ENCODE measurements at places on chromosomes 3 and 15.
A peak's percentile ranks its signal among the peaks of the same experiment; 100 is the strongest.

- peak; percentile 71 for DNase-seq
Observed at GRCh38 chr15:100338971-100339444, 2.8 kb downstream of the ADAMTS17 start.

GRCh38 chr15:25435474-25436243 lies 3.2 kb downstream of the UBE3A start:
- DNase-seq = no peak

DNA sequence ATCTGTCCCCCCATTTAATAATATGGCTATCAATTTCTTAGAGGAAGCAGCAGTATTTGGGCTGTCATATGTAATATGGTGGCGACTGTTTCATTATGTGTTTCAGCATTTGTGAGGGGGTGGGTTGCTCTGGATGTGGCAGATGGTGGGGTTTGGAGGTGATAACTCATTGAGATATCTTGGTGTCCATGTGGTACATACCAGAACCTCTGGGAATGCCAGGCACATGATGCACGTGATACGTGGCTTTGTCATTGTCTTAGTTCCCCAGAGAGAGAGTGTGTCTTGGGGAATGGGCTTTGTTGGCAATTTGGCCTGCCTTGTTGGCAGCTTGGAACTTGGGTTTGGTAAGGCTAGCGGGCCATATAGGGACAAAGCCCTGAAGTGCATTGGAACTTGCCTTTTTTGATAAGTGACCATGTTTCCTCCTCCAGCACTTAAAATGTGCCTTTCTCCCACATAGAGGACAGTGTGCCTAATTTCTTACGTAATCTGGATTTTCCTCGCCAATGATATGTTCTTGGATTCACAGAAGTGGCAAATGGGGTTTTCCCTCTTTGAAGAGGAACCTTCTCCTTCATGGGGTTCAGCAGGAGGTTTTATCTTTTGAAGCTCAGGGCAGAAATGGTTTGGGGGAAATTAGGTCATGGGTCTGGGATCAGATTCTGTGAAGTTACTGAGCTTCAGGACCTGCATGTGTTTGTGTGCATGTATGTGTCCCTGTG lies 79.5 kb downstream of the DNASE1L3 start:
- no peak for DNase-seq

DNA sequence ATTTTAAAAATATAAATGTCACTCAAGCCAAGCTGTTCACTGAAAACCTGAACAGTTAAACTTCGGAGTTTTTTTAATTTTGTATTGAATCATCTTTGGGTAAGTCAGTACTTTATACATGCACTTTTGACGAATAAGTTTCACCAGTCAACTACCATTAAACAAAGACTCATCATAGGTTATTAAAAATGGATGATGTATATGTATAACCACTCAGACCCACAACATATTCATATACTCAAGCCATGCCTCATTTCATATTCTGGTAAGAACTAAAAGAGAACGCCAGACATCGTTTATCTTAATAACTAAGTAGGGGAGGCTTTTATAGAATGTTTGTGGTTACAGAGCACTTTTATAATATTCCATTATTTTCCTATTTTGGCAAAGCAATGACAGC lies 18.3 kb downstream of the MSL2 start:
- no peak for DNase-seq

GRCh38 chr3:3666664-3667063 lies 132.6 kb upstream of the LRRN1 start:
- no peak for DNase-seq

DNA sequence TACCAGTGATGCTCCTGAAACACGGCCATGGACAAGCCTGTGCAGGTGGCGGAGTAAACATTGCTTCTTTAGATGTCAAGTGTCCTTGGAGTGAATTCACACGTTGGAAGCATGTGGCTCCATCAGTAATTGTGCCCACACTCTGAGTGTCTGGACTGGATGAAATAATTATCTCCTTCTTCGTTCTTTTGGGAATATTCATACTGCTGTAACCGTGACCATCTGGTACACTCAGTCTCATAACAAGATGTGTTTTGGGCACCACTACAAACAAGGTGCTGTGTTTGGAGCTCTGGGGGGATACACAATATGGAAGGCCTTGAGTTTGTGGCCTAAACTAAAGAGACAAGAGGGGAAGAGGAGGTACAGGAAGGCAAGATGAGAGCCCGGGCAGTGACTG lies 165.6 kb downstream of the APBA2 start:
- no peak for DNase-seq

DNA sequence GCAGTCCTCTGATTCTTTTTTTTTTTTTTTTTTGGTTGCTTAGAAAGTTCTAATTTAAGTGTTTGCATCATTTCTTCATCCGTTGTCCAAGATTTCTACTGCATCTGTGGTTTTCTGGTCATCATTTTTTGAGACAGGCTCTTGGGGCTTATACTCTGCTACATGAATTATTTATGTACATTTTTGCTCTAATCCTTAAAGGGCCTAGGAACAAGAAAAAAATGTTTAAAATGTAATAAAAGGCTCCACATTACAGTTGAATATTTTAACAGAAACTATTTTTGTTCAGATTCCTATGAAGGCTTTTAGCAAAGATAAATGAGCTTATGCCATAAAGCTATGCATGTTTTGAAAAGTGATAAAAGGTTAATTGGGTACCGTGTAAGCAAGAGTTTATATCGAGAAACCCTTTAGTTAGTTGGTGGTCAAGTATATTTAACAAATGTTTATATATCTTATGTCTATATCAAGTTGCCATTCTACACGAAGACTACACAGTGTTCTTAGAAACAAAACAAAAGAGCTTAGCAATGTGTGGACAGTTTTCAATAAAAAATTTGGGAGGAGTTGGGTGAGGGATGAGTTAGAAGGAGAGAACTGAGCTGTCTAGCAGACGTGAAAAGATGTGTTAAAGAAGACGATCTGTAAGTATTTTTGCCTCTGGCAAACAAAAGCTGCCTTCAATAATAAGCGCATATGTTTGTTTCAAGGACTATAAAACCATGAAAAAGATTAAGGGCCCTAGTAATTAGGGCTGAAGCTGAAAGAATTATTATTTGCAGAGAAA lies 563.6 kb upstream of the NAALADL2 start:
- DNase-seq = no peak

DNA sequence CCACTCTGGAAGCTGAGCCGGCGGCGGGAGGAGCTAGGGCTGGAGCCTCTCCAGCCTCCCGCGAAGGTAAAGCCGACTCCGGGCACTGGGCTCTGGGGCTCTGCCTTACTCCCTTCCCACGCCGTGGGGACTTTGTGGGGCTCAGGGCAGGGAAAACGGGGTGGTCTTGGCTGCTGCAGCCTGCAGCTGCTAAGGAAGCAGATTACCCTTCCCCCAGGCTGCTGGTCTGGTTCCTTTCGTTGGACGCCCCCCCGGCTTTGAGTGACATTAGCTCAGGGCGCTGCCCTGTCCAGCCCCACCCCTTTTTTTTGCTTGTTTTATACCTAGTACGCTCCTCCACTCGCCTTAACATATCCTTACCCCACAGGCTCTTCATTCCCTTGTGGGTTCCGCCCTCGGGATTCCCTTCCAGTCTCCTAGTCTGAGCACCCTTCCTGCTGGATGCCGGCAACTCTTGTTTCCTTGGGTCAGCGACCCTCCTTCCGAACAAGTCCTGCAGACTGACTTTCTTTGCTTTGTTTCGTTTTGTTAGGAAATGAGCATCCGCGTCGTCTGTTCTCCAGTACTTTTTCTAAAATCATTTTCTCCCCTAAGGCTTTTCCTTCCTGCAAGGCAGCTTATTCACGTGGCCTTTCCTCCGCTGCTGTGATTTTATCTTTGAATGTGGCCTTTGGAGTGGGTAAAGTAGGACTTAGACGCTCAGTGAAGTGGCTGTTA lies 551 bp downstream of the DNAJC13 start:
- peak; percentile 58 for DNase-seq

GRCh38 chr3:150877303-150877702 lies 27.9 kb downstream of the MINDY4B start:
- DNase-seq = no peak

DNA sequence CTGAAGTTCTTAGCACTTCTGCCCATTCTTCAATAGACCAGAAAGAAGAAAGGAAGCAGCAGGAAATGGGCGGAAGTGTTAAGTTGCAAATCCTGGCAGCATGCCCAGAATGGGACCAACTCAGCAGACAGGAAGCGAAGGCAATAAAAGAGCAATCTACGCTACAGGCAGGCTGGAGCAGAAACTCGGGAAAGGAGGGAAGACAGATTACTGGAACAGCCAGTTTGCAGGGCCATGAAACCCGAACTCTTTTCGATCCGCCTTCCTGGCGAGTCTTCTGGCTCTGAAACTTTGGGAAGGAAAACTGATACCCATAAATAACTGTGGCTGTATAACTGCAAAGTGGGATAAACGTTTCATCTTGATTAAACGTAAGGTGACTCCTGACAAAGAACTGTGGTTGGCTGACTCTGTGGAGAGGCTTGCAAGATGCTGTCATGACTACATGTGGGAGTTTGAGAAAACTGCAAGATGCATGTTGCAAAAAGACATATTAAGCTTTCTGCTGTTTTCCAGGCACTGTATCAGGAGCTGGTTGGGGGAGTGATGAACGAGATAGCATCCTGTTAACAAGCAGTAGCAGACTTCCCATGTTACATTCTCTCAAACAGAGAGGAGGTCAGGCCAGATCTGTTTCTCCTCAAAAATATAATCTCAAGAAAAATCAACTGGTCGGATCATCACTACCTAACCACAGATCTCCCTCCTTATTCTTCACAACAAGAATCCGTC lies 67.8 kb downstream of the FMN1 start:
- DNase-seq = peak; percentile 96

DNA sequence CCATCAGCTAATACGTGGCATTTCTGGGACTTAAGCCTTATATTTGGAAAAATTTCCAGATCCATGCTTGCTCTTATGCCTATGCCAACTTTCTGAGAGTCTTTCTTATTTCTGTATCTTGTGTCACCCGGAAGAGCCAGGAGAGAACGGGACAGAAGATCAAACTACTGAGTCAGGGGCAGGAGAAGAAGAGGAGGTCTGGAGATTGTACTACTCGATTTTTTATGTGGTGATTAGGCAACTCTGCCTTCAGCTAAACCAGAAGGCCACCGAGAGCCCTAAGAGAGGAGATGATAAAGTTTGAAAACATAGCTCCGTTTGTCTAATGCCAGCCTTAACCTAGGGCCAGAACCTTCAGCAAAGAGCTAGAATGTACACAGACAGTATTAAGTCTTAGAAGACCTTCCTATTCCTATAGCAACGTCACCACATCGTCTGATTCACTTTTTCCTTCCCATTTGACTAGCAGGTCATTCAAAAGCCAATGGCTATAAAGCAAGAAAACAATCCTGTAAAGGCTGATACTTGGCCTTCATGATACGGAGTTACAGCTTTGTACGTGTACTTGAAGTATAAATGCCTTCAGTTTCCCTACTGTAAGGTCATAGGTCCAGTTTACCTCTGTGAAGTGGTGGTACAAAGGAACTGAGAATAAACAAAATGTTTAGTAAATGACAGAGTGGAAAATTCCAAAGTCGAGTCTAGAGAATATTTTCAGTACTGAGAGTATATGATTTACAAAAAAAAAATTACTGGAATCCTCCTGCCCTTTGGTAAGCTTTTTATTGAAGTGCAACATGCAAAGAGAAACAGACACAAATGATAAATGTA lies 96.1 kb upstream of the ICE2 start:
- no peak for DNase-seq

DNA sequence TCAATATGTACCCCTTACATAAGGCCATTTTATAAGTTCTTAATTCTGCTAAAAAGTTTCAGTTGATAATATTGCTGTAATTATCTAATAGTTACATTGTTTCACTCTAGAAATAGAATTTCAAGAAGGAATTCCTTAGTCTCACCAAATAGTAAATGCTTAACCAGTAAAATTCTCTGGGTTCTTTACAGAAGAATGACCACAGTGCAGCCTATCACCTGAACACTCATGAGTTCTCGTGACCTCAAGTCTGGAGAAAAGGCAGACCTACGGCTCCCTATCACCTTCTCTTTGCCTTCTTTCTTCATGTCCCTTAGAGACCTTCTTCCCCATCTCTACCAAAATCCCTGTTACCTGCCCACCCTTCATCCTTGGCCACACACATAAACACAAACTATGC lies 30.9 kb downstream of the CCDC191 start:
- no peak for DNase-seq

GRCh38 chr15:64586984-64587383 lies 126.6 kb downstream of the ZNF609 start:
- no peak for DNase-seq

- DNase-seq = no peak
Observed at GRCh38 chr3:100681496-100681895, 27.8 kb upstream of the TFG start.

DNA sequence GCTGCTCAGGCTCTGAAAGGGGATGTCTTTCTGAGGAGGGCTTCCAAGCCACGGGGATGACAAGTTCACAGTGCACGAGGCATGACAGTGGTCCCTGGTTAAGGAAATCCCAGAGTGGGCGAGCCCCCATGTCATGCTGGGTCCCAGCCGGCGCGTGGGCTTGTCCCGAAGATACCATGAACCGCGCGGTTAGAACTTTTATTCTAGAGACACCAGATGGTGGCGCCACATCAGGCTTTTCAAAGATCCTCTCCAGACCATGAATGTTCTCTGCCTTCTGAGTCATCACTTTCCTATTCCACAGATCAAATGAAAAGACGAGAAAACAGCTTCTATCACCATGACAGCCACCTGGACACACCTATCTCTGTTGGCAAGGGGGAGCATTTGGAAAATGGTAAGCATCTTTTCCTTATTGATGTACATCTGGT lies 227.8 kb upstream of the LYSMD4 start:
- no peak for DNase-seq

GRCh38 chr3:53252096-53252946 lies 3.5 kb downstream of the TKT start:
- DNase-seq = no peak

- no peak for DNase-seq
Observed at GRCh38 chr3:33171580-33171979, 47.0 kb downstream of the SUSD5 start.

GRCh38 chr3:197427021-197427420 lies 128.6 kb upstream of the DLG1 start:
- no peak for DNase-seq

- no peak for DNase-seq
Observed at GRCh38 chr3:58271901-58272501, 34.0 kb upstream of the RPP14 start.

DNA sequence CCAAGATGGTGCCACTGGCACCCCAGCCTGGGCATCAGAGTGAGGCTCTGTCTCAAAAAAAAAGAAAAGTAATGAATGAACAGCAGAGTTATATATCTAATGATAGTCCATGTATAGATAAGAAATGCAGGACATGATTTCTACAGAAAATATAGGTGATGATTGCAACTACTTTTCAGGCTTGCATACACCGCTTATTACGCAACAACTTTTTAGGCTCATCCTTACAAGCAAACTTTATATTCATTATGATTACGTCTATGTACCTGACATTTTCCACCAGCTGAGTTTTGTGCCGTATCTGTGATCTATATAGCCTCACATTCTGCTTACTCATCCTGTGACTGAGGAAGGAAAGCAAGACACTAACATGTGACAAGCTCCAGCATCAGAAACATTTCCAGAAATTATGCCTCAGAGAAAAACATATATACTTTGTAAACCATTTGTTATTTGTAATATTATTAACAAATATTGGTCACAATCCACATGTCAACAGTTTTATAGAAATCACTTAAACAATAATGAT lies 906.3 kb downstream of the ZPLD1 start:
- no peak for DNase-seq

GRCh38 chr3:125128861-125129501 lies 73.2 kb upstream of the HEG1 start:
- DNase-seq = no peak
